Stimulated activated CD4-positive, alpha-beta T cell treated with anti-CD3 and anti-CD28 coated beads, Interleukin-12 subunit alpha, Interleukin-12 subunit beta, amount 100 ng/mL, for 48 hours (primary cell): ENCODE measurements at places on chromosomes 5 and 9.

GRCh38 chr5:134445856-134446818 lies 34.5 kb upstream of the CDKN2AIPNL start:
- DNase-seq, result no peak

GRCh38 chr5:167361795-167362194 lies 929.6 kb upstream of the WWC1 start:
- no peak for DNase-seq

DNA sequence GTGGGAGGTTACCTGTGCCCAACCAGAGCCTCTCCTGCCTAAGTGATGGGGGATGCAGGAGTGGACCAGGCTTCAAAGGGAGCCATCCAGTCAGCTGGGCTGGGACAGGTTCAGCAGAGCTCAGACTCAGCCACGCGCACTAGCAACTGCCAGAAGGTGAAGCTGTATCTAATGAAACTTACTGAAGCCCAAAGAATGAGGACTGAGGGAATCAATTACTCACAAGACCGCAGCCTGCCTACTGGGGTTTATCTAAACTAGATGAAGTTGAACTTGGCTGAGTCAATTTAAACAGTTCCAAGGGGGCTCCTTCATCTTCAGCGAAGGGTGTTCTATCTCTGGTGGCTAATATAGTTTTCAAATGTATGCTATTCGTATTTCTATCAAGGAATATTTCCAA lies 11.4 kb downstream of the HAND1 start:
- DNase-seq, result no peak

GRCh38 chr9:1216532-1216931 lies 166.4 kb downstream of the DMRT2 start:
- DNase-seq, result no peak

GRCh38 chr9:33919276-33919897 lies 102.4 kb downstream of the UBE2R2 start:
- no peak for DNase-seq

DNA sequence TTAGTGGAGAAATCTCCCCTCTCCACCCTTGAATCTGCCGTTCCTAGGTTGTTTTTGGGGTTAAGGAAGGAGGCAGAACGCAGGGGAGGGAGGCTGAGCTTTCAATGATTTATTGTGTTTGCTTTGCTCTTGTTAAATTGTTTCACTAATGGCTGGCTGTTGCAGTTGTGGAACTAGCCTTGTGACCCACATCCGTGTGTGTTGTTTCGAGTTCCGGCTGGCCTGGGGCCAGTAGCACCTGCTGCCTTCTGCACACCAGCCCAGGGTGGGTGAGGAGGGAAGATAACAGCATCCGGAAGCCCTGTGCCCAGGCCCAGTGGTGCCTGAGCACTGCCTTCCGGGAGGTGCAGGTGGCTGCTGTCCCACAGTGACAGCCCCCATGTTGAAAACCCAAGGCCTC lies 3.6 kb downstream of the ERGIC1 start:
- DNase-seq, result no peak

GRCh38 chr9:121404906-121405305 lies 34.9 kb upstream of the STOM start:
- DNase-seq, result no peak

DNA sequence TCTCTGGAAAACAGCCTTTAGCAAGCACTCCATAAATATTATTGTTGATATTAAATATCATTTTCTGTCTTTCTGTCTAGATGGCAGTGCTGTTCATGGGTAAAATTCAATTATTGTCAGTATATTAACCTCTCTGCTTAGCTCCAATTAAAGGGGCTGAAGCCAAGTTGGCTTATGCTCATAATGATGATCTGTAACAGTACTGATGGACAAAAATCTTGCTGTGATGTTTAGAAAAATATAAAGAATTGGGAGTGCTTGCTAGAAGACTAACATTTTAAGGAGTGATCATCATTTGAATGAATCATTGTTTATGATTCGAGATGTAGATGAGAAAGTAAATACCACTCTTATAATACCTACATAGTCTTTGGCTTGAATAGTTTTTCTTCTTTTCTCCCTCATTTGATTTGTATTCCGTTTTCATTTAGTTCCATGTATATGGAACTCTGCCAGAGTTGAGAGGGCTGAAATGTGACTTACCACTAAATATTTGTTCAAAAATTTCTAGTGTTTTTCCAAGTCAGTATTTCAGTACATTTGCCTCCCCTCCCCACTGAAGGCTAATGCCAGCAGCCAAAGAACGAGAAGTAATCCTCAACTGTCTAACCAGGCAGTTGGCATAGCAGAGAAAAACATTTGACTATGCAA lies 538.3 kb downstream of the CSNK1G3 start:
- no peak for DNase-seq

DNA sequence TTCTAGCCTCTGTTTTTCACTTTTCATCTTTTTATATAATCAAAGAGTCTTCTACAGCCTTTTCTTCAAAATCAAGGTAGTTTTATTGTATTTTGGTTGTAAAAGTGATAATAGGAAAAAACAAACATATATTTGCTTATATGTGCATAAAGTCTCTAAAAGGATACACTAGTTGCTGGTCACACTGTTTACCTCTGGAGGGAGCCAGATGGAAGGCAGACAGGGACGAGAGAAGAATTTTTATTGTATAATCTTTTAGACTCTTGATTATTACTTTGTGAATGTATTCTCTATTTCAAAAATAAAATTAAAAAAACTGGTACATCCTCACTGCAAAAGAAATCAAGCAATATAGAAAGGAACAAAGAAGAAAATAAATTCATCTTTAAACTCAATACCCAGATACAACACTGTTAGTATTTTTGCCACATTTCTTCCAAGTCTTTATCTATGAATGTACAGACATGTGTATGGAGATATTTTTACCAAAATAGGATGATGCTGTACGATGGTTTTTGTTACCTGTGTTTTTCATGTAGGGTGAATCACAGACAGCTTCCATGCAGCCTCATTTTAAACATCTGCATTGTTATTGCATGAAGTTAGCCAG lies 6.1 kb upstream of the RNF183 start:
- peak; percentile 20 for DNase-seq

DNA sequence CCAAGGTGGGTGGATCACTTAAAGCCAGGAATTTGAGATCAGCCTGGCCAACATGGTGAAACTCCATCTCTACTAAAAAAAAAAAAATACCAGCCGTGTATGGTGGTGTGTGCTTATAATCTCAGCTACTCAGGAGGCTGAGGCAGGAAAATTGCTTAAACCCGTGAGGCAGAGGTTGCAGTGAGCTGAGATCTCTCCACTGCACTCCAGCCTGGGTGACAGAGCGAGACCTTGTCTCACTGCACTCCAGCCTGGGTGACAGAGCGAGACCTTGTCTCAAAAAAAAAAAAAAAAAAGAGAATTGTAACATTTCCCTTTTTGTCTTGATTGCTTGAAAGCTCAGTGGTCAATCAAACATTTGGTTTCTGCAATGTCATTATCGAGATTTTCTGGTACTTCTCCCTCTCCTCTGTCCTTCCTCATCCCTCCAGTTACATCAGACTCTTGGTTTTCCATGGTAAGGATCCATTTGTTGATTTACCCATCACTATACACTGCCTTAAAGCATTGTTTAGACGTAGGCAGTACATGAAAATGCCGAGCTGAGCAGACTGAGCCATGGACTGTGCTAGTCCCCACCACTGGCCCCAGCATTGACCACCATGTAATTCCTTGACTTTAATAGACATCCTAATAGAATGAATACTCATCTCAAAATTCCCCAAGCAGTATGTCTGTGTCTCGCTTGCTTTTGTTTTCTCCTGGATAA lies 11.5 kb upstream of the AIF1L start:
- DNase-seq, result no peak

DNA sequence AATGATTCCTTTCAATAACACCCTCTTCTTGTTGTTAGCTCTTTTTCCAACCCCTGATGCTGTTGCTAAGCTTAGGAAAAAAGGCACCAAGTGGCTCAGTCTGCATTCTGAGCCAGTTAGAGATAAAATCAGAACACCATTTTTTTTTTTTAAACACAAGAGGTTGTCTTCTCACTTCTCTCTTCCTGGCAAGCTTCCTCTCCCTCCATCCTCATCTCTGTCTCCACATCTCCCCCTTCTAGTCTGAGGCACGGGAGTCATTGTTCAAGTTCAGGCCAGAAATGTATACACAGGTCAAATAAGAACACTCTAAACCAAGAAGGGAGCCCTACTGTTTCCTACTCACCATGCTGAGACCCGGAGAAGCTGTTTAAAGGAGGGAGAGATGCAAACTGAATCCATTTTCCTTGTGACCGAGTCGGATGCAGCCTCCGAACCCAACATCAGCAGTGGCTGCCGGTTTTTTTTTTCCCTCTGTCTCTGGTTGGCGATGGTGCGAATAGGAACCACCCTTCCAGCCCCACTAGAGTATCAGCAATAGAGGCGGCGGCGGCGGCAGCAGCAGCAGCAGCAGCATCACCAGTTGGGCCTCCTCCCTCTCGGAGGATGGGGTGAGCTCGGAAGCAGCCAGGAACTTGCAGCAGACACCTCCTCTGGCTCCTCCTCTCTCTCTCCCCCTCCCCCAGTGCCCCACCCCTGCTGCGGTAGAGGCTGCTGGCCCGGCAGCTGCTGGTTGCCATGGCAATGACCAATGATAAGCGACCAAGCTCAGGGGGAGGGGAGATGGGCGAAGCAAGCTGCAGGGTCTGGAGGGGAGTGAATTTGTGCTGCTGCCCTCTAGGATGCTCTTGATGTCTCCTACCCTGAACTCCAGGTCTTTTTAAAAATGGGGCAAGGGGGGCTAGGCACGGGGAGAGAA lies at the start of gene JAKMIP2:
TSS of gene JAKMIP2 (minus strand) at position 619 of the 919 bp plus-strand sequence. CDS start 110,922 bp downstream, outside the sequence.
- DNase-seq, result peak; percentile 83

- DNase-seq, result no peak
Observed at GRCh38 chr9:113238202-113238858, 17.0 kb downstream of the SLC31A1 start.

- no peak for DNase-seq
Observed at GRCh38 chr9:95463148-95464060, 53.4 kb downstream of the PTCH1 start.

DNA sequence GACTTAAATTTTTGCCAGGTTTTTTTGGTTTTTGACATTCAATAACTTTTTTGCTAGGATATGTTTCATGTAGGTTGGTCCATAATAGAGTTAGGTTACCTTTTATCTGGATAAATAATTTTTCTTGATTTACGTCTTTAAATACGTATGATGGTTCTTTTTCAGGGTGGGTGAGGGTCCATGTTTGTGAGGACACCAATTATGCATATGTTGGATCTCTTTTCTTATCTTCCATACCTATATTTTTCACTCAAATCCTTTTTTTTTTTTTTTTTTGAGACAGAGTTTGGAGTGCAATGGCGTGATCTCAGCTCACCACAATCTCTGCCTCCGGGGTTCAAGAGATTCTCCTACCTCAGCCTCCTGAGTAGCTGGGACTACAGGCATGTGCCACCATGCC lies 17.3 kb upstream of the CDC42SE2 start:
- DNase-seq, result no peak

DNA sequence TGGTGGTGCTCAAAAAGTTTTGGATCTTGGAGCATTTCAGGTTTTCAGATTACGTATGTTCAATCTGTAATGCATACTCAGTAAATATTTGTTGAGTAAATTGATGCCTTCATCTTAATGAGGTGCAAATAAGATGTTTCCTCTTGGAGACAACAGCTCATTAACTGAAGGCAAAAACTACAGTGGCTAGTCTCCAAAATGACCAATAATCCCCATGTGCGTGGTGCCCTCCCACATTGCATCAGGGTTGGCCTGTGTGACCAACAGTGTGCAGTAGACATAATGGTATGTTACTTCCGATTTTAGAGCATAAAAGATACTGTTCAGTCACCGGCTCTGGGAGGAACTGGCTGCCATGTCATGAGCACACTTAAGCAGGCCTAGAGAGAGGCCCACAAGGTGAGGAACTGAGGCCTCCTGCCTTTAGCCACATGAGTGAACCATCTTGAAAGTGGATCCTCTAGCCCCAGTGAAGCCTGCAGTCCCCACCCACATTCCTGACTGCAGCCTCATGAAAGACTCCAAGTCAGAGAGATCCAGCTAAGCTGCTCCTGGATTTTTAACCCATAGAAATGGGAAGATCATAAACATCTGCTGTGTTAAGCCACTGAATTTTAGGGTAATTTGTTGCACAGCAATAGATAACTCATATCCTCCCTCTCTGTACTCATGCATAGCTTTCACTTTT lies 55.7 kb downstream of the LIFR start:
- DNase-seq, result no peak

DNA sequence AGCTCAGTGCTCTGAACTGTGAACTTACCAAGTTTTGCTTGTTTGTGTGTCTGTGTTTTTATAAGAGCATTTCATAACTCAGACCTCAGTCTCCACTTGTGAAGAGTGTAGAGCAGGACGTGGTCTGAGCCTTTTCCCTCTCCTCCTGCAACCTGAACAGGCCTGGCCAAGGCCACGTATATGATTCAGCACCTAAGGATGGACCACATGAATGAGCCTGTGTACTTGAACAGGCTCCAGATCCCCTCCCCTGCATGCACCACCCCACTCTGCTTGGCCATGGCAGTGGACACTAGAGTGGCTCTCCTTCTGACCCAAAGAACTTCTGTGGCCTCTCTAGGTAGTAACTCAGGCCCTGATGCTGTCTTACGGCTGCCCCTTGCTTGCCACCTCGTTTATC lies 125.9 kb upstream of the FSTL4 start:
- DNase-seq, result no peak

- no peak for DNase-seq
Observed at GRCh38 chr5:178595150-178595549, 5.0 kb upstream of the COL23A1 start.

DNA sequence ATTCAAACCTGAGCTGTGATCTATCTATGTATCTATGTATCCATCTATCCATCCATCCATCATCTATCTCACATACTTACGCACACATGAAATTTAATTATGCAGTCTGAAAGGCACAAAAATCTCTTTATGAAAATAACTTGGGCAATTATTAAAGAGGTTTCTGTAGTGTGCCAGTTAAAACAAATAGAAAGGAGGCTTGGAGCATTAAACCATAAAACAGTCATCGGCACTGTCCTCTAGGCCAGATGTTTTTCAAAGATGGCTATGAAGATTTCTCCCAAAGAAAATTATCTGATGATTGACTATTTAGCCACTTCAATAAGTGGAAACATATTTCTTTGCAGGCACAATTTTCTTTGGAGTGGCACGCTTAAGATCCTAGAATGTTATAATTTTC lies 392.5 kb upstream of the RPS23 start:
- DNase-seq, result no peak

DNA sequence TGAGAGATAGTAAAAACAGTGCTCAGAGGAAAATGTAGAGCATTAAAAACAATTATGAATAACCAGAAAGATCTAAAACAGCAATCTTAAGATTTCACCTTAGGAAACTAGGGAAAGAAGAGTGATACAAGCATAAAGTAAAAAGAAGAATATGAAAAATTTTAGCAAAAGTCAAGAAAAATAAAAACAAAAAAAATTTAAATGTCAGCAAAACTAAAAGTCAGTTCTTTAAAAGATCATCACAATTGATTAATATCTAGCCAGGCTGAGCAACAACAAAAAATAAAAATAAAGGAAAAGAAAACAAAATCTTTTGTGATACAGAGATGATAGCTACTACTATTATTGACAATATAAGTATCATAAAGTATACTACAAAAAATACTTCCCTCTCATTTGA lies 1088.1 kb upstream of the EDIL3 start:
- DNase-seq, result no peak

GRCh38 chr5:152271420-152271819 lies 133.7 kb downstream of the NMUR2 start:
- no peak for DNase-seq
